ENCODE measurements at places on chromosomes 2 and 18.

DNA sequence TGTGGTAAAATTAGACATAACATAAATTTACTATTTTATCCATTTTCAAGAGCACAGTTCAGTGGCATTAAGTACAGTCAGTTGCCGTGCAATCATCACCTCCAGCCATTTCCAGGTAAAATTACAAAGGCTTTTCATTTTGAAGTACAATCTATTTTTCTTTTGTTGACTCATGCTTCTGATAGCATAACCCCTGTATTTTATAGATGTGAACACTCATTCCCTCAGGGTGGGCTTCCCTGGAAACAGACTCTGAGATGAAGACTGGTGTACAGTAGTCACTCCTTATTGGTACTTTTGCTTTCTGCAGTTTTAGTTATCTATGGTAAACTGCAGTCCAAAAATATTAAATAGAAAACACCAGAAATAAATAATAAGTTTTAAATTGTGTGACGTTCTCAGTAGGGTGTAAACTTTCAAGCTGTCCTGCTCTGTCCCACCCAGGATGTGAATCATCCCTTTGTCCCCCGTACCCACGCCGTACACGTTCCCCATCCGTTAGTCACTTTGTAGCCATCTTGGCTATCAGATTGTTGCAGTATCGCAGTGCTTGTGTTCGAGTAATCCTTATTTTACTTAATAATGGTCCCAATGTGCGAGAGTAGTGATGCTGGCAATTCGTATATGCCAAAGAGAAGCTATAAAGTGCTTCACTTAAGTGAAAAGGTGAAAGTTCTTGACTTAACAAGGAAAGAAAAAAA lies 41.1 kb upstream of the NAB1 start:
- no peak for DNase-seq

DNA sequence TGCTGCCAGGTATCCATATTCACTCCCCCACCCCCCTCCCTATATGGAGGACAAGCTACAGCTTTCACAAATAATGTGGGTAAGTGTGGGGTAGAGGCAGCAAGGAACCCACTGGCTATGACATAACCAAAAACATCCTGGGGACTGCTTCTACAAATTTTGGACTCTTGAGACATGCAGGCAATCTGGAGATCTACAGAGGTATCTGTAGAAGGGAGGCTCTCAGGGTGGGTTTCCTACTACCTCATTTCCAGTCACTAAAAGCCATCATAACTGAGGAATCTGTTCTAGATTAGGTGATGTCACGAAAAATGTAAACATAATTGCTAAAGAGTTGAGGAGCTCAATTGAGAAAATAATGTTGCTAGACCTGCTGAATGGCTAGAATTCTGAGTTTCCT lies 46.8 kb upstream of the WIPF1 start:
- DNase-seq, result no peak

DNA sequence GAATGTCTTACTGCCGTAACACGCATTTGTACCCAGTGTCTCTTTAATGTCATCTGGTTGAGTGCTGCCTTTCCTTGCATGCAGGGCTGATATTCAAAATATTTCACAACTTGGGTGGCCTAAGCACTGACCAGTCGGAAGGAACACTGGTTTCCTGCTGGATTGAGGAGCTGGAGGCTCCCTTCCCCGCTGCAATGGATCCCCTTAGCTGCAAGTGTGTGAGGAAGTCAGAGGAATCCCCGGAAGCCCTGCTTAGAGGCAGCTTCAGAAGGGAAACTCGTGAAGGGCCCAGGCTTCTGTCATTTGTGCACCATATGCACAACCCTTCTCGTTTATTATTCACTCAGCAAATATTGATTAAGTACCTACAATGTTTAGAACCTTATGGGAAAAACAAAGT lies 33.2 kb upstream of the SP3 start:
- no peak for DNase-seq

DNA sequence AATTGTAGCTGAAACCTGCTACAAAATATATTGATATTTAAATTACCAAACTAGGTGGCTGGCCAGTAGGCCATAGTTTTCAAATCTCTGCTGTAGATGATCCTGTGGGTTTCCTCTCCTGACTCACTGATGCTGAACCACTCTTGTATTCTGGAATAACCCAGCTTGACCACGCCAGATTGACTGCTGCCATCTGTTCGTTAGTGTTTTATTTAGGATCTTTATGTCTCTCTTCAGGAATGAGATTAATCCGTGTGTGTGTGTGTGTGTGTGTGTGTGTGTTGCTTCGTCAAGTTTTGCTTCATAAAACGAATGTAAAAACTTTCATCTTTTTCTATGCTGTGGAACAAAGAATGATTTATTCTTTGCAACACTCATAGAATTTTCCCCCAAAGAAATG lies 187.1 kb downstream of the DYSF start:
- DNase-seq, result no peak

DNA sequence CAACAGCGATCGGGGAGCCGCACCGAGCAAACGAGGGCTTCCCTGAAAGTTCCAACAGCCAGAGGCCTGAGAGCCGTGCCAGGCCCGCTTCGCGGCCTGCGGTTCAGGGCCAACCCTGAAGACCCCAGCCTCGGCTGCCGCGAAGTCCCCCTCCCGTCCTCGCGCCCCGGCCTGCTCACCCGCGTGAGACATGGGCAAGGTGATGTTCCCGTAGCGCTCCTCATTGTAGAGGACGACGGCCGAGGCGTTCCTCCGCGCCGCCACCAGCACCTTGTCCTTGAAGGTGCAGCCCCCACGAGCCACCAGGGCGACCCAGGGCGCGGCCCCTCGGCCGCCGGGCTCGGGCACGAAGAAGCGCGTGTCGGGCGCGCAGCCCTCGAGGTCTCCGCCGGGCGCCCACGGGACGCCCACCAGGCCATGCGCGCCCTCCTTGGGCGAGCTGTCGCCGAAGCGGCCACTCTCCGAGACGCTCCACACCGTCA lies 510 bp downstream of the RNF149 start:
- no peak for DNase-seq
